ENCODE measurements at places on chromosomes 6 and 20.

- DNase-seq = no peak
Observed at GRCh38 chr6:90078513-90079289, 184.4 kb downstream of the GJA10 start.

- DNase-seq = no peak
Observed at GRCh38 chr6:149225370-149225769, 92.1 kb upstream of the TAB2 start.

DNA sequence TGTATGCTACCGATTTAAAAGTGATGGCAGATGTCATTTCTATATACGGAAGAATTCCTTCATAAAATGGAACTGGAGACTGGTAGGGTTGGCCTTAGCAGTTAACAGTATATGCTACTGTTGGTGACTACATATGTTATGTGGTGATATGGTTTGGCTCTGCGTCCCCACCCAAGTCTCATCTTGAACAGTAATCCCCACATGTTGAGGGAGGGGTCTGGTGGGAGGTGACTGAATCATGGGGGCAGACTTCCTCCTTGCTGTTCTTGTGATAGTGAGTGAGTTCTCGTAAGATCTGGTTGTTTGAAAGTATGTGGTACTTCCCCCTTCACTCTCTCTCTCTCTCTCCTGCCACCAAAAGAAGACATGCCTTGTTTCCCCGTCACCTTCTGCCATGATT lies 29.6 kb downstream of the RGS17 start:
- no peak for DNase-seq

GRCh38 chr6:1363729-1364572 lies 25.4 kb upstream of the FOXF2 start:
- peak; percentile 55 for DNase-seq

DNA sequence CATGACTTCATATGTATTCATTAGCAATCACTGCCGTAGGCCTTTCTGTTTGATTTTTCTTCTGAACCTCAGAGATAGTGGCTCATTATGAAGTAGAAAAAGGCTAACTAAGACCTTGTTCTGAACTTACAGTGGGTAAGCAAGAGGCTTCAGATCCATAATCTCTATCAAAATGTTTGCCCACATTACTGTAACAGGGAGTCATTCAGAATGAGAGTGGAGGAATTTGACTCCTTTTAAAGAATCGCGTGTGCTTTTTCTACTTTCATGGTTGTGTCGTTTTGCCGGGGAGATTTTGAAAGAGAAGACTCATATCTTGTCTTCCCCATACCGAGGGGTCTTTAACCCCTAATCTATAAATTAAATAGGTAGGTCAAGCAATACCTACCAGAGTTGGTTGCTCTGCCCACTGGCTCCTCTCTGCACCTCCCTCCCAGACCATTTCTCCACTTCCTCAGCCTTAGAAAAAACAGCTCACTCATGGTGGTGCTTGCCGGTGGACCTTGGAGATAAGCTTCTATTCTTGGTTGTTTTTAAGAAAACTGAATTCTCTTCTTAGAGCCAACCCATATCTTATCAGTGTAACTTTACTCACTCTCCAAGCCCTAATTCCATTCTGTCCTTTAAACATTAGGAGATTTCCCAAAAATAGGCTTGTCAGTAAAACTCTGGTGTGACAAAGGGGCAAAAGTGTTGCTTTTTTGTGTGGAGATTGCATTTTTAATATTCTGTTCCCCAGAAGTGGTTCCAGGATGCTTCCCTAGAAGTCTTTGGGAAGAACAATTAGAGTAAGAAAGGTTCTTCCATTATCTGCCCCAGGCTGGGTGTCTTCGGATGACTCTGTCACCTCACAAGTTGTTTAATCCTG lies 56.6 kb downstream of the E2F3 start:
- DNase-seq = no peak

GRCh38 chr6:52640170-52640569 lies 30.7 kb upstream of the TMEM14A start:
- DNase-seq = no peak

DNA sequence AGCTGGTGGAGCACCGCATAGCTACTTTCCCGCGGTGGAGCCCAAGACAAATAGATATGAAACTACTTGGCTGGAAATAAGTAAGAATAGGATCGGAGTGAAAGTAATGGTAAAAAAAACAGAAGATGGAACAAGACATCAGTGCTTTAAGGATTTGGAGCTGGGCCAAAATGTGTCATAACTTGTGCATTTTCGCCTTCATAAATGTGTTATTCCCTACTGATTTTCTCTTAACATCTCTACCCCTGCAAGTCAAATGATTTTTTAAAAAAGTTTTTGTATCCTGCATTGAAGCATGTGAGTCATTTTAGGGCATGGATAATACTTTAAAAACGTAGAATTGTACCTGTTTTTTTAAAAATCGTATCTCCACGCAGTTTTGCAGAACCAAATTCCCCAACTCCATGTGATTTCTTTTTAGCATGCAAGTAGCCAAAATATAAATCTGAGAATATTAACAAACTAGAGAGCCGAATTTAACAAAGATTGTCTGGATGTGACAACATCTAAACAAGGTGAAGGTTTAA lies 882 bp upstream of the FAM184A start:
- DNase-seq = peak; percentile 24

GRCh38 chr20:33732166-33732970 lies 572 bp downstream of the ZNF341 start:
- DNase-seq = no peak

DNA sequence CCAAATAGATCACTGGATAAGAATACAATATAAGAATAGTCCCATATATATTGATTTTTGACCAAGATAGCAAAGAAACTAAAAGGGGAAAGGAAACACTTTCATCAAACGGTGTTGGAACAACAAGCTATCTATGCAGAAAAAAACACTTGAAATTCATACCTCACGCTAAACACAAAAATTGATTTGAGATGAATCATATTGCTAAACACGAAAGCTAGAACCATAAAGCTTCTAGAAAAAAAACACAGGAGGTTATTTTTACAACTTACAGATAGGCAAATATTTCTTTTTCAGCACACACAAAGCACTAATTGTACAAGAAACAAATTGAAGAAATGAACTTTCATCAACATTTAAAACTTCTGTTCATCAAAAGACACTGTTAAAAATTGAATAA lies 36.7 kb upstream of the TMEM14A start:
- no peak for DNase-seq

DNA sequence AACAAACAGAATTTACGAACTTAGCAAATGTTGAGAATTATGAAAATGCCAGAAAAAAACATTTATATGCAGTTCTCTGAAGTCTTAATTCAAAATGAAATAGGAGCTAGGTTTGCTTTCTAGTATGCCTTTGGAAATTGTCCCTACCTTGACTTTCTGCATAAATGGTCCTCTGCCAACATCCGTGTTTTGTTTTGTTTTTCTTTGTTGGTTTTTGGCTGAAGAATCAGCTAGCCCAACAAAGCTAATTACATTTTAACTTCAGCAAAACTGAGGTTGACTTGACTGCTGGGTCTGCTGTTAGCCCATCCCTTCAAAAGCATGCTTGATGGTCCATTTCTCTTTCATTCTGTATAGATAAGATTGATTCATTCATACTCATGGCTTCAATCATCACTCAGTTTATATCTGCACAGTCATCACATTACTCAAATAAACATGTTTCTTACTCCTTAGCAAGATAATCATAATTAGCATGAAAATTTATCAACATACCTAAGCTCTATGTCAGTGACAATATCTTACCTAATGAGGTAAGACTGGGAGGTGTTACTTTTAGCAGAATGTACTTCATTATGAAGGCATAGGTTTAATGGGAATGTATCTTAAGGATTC lies 76.4 kb downstream of the ADGRB3 start:
- no peak for DNase-seq

DNA sequence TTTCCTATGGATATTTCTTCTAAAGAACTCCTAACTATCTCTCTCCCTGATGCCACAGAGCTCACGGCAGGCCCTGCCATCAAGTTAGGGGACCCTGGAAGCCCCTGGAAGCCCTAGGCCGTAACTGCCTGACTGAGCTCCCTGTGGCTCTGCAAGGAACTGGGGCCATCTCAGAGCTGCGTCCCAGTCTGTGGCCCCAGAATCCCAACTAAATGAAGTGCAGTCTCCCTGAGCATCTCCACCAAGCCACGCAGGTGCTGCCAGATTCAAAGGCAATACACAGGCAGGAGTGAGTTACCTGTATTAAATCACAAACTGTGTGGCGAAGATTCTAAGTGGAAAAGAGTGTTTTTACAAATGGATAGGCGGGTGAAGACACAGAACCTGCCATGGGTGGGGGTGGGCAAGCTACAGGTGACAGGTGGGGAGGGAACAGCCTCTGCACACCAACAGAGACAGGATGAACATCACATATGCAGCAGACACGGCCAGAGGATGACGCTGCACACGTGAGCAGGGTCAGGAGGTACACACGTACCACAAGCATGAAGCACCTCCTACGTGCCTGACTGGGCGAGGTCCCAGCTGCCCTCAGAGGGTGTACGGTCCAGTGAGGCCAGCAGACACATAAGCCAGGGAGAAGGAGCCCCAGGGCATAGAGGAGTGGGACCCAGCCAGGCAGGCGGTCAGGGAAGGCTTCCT lies 358.5 kb downstream of the ZFAND3 start:
- no peak for DNase-seq

DNA sequence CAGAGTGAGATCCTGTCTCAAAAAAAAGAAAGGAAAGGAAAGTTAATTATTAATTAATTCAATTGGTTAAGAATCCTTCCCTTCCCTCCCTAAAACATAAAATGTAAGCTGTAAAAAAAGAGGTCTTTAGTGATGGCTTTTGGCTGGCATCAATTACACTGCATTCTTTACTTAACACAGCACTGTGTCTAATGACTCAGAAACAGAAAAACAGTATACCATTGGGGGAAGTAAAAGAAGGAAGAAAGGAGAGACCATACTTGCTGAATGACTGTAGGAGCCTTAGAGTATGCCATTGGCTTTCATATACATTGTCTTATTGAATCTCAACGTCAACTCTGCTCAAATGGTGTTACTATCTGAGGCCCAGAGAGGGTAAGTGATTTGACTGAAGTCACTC lies 18.3 kb upstream of the CITED2 start:
- DNase-seq = peak; percentile 48

GRCh38 chr20:62449951-62450691 lies 22.8 kb upstream of the RBBP8NL start:
- no peak for DNase-seq

DNA sequence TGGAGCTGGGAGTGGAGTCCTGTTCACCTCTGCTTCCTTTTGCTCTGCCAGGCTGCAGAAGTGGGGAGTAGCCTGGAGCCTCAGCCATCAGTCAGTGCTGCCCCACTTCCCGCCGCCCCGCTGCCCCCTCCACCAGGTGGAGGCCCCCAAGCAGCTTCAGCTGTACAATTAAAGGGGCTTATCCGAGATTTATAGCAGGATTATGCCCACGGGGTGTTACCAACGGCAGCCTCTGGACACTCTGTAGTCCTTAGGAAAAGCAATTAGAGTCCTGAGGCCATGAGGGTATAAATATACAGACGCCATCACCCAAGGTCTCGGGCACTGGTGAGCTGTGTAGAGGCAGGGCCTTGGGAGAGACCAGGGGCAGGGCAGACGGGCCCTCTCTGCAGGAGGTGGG lies 55.4 kb downstream of the GRM4 start:
- DNase-seq = no peak

GRCh38 chr6:39527792-39528564 lies 197.2 kb downstream of the KIF6 start:
- DNase-seq = no peak

DNA sequence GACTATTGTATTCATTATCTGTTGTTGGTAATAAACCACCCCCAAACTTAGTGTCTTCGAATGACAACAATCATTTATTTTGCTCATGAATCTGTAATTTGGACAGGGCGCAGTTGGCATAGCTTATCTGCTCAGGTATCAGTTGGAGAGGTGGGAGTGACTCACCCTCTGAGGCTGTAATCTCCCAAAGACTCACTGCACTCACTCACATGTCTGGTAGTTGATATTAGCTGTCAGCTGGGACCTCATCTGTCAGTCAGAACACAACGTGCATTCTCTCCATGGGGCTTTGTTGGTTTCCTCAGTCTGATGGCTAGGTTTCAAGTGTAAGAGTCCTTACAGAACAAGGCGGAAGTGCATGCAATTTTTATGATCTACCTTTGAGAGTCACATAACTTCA lies 219.0 kb upstream of the PRND start:
- DNase-seq = no peak

DNA sequence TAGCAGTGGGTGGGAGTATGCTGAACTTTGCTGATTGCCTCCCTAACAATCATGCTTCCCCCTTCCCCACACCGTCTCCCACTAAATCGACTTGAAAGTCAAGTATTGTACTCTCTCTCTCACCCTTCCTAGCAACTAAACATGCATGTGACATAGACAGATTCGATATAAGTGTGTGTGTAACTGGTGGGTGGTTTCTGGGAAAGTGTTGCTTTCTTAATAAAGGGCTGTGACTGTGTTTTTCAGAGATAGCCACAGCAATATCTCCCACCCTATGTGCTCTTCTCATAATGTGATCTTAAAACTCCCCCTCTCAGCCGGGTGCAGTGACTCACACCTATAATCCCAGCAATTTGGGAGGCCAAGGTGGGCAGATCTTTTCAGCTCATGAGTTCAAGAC lies 49.3 kb upstream of the E2F3 start:
- DNase-seq = no peak

- DNase-seq = no peak
Observed at GRCh38 chr6:31615748-31616147, 714 bp downstream of the AIF1 start.

GRCh38 chr6:10215326-10216110 lies 199.4 kb downstream of the TFAP2A start:
- DNase-seq = no peak

DNA sequence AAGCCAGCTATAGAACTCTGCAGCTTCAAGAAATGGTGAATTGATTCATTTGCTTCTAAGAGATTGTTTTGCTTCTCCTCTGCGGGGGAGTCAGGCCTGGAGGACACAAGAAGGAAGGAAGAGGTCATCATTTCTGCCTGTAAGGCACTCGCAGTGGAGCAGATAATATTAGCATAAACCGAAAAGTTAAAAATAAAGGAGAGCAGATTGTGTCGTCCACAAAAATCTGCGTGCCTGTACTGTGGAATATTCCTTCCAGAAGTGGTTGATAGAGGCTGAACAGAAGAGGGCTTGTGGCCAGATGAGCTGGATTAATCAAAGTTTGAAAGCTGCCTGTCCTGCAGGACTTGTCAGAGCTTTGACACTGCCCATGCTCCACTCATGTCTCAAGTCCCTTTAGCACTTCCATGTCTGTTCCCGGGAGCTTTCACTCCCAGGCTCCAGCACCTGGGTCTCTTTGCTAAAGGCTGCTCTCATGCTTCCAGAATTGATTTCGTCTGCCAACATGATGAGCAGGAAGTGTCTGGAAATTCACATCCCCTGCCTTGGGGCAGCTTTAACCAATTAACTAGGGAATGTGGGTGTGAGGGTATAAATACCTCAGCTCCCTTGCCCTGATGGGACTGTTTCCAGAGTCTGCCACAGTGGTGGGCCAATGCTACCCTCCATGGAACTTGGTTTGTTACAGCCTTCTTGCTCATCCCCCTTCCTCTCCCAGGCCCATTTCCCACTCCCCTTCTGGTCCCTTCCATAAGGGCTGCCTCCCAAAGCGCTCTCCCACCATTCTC lies 65.1 kb upstream of the STX16 start:
- no peak for DNase-seq
